ENCODE measurements at places on chromosomes 3 and 15.

- DNase-seq, result no peak
Measured at GRCh38 chr3:22366781-22367180, 615.8 kb upstream of the ZNF385D start.

GRCh38 chr3:160401291-160402095 is 2.0 kb downstream of the SMC4 start:
- no peak for DNase-seq

DNA sequence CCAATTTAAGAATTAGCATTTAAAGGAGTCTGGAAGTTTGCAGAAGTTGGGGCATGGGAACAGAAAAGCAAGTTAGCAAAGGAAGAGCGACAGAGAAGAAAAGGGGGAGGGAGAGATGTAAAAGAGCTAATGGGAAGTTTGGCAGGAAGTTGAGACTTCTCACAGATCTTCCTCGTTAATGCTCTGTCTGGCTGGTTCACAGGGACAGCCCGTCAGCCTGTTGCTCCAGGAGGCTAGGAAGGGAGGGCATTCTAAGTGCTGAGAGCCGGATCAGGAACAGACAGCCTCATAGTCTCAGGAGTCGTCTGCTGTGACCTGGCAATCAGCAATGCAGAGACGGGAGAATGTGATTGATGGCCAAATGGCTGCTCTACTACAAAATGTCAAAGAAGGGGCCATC is 150.3 kb downstream of the AGBL1 start:
- DNase-seq, result no peak

DNA sequence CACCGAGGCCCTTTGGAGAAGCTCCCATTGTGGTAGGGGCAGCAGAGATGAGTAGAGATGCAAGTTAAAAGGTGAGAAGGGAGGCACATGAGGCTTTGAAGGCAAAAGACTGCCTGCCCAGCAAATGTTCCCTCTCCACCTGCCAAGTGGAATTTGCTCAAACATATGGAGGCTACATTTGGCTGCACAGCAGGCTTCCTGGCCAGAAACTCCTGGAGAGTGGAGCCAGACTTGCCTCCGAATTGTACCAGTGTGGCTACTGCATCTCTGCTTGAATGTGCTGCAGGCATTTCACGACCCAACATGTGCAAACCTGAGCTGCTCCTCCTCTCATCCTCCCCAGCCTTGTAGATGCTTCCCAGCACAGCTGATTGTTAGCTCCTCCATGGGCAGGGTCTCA is 229.2 kb downstream of the ZNF621 start:
- DNase-seq, result no peak

All from activated naive CD4-positive, alpha-beta T cell (primary cell).